ENCODE measurements at places on chromosomes 3 and 15.
A peak's percentile ranks its signal among the peaks of the same experiment; 100 is the strongest.

DNA sequence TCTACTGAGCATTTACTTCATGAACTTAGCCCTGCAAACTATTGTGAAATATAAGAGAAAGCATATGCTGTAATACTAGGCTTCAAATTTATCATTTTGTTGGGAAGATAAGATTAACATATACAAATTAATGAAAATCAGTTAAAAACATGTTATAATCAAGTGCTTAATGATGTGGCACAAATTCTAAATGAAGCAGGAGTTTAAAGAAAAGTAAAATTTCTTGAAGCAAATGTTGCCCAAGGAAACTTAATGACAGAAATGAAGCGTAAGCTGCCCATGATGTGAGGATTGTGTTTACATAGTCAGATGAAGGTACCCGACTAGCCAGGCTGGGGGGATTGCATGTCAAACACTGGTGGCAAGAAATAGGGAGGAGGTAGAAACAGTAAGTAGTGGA is 103.1 kb upstream of the GAP43 start:
- DNase-seq = no peak

DNA sequence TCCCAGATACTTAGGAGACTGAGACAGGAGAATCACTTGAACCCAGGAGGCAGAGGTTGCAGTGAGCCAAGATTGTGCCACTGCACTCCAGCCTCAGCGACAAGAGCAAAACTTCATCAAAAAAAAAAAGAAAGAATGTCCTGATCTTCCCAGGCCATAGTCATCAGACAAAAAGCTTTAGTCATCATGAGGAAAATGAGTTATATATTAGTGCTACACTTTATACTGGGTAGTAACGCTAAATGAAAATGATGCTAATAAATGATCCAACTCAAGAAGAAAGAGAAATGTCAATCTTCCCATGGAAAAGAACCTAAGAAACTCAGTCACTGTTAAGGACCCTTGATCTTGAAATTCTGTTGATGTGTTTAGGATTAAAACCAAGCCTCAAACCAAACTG is 26.3 kb upstream of the TRIM59 start:
- no peak for DNase-seq

DNA sequence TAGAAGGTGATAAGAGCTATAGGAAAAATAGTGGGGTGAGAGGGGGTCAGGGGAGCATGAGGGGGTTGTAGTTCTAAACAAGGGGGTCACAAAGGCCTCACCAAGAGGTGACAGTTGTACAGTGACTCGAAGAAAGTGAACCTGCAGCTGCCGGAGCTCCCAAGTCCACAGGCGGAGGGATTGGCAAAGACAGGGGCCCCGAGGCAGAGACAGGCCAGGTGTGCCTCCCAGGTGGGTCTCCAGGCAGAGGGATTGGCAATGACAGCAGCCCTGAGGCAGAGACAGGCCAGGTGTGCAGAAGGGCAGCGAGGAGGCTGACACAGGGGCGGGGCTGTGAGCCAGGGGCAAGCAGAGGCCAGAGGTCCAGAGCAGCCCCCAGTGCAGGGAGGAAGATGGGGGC is 63.7 kb downstream of the DNAJB8 start:
- DNase-seq = no peak

- DNase-seq = no peak
These were observed 43.6 kb downstream of the SST start for GRCh38 chr3:187626581-187626980.

DNA sequence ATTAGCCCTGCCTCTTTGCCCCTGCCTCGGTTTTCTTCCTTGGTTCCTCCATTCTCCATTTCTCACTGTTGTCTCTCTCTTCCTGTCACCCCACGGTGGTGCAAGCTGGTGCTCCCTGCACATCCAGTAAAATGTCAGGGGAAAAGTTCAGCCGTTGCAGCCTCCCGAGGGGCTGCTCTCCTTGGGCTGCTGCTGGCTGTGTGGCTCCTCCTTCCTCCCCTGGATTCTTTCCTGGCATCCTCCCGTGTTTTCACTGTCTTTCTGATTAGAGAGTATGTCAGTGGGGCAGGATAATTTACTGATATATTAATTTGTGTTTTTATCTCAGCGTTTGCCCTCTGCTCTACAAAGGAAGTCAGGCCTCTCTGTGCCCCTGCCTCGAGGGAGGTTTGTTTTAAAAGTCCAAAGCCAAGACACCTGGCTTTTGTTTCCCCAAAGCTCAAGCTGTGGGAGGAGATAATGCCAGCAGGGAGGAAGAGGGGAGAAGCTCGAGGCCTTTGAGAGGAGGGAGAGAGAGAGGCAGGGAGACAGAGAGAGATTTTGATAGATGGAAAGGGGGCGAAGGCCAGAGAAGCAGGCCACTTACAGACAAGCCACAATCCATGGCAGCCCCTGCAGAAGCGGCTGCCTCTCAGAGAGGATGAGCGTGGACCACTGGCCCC is 150.3 kb upstream of the NR2F2 start:
- no peak for DNase-seq

GRCh38 chr3:123949641-123950040 is 11.4 kb downstream of the CCDC14 start:
- no peak for DNase-seq

GRCh38 chr3:189502676-189503257 is 128.4 kb upstream of the TP63 start:
- no peak for DNase-seq

DNA sequence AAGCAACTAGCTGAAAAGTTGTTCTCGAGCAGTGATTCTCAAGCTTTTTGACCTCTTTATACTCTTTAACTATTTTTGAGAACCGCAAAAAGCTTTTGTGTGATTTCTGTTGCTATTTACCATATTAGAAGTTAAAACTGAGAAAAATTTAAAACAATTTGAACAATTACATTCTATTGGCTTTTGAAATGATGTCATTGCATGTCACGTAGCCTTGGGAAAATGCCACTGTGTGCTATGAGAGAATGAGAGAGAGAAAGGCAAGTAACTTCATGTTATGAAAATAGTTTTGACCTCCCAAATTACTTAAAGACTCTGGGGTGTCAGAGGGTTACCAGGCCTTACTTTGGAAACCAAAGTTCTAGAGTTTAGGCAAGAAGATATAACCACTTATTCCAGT is 8.0 kb downstream of the USP13 start:
- no peak for DNase-seq

GRCh38 chr3:110909839-110910238 is 161.8 kb upstream of the NECTIN3 start:
- DNase-seq = no peak

DNA sequence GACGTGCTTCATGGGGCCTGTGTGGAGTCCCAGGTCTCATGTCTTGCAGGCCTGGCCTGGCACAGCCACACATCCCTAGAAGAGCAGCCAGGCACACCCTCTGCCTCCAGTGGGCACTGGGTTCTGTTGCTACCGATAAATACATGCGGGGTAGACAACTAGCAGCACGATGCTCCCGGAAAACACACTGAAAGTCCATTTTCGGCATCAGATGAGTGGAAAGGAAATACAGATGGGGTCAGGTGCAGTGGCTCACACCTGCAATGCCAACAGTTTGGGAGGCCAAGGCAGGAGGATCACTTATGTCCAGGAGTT is 165.1 kb downstream of the NSMCE3 start:
- no peak for DNase-seq

GRCh38 chr15:25173241-25174028 is 218.6 kb downstream of the SNRPN start:
- no peak for DNase-seq

DNA sequence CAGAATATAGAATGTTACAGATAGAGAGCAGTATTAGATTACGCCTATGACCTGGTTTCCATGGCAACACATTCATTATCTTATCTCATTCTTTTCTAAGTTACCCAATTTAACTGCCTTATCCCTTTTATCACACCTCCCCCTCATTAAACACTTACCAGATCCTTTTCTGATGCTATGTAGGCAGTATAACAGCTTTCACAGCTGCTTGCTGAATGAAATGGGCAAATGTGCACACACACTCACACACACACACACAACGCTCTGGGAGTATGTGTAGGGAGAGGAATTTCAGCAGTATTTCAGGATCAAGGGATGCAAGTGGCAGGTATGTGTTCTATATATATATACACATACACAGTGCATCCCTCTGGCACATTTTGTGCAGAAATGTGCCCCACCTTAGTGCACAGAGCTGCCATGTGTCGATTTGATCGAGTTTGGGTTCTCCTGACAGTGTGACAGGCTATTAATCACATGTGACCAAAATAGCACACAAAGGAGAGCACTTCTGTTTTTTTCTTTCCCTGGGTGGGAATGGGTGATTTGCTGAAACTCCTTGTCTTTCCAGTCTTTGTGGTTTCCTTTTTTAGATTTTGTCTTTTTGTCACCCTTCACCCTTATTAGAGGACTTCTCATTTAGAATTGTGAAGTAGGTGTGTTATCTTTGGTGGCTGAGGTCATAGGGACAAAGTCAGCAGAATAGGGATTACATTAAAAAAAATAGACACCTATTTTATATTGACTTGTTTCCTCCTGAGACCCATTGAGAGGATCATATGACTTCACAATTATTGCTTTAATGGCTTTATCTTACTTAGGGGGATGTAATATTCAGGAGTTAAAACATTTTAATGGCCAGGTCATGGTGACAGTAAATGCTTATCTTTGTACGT is 553.7 kb downstream of the PDCD6IP start:
- no peak for DNase-seq

DNA sequence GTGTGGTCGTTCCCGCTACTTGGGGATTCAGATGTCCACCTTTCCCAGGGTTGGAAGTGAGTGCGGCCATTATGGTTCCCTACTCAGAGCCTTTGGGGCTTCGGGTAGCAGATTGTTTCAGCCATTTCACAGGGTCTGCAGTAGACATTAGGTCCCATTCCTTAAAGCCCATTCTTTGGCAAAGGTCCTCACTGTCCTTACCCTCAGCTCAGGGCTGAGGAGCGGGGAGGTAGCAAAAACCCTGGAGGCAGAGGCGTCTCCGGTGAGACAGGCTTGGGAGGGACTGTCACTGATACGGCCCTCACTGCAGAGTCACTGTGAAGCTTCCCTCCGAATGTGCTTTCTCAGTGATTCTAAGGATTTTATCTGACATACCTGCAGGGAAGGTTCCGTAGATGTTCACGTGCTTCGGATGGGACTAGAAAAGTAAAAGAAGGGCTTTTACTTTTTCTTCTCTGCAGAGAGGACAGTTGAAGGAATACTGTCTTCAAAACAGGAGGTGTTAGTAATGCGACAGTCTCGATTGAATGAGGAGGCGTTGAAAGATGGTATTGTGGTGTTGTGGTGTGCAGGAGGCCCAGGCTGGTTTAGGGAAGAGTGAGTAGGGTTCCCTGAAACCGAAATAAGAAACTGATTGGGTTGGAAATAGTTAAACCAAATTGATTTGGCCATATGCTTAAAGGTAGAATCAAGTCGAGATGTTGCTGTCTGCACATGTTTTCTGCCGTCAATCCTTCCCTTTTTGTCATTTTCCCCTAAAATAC is 630 bp downstream of the ATP6V1A start:
- DNase-seq = peak; percentile 11

DNA sequence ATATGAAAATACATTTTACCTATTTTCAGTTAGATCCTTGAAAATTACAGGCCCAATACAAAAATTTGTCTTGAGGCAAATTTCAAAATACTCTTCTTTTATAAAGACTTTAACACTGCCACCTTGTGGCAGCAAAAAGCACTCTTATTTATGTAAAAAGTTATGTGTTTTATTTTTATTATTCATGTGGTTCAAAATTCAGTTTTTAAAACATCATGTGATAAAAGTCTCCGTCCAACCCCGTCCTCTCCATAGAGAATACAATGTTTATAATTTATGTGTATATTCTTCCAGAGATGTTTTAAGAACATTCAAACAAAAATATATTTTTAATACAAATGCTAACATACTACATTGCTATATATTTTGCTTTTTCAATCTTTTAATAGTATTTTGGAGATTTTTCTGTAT is 36.9 kb upstream of the TRIM59 start:
- DNase-seq = peak; percentile 15

DNA sequence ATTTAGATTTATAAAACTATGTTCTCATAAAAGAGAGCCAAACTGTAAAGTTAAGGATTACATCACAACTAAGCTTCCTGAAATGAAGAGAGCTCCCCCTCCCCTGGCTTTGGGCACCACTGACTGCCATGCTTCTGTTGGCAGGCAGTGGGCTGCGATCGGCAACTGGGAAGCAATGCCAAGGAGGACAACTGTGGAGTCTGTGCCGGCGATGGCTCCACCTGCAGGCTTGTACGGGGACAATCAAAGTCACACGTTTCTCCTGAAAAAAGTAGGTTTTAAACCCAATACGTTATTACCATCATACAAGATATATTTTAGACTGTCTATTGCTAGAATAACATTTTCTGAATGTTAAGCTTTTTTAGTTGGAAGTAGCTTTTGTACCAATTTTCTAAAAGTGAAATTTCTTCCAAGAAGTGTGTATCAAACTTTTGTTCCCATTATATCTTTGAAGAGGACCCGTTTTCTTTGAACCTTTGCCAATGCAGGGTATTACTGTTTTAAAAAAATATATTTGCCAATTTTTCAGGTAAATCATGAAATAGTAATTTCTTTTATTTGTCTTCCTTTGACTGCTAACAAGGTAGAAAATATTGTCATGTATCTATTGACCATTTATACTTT is 184.1 kb downstream of the ADAMTSL3 start:
- peak; percentile 5 for DNase-seq

- DNase-seq = no peak
These were observed 59.0 kb downstream of the EPHB3 start for GRCh38 chr3:184620475-184621119.

DNA sequence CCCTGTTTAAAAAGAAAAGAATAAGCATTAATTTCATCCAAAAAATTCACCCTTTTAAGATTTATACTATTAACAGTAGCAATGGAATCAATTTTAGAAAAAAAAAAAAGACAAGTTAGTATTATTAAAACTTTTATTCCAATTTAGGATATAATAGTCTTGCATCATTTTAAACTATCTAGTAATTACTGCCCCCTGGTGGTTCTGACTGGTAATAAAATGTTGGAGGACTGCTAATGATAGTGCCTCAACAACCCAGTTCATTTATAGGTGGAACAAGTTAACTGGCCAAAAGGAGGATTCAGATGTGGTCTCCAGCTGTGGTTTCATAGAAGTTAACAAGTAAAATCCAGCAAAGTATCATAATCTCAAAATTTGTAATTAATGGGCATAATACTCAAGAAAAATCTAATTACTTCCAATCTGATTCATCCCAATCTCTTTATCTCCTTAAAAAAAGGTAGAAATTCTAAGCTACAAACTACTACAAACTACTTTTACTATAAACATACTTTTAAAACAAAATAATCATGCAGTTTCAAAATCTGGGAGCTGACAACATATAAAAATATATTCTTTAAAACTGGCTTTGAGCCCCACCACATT is 30.7 kb upstream of the WDR49 start:
- peak; percentile 64 for DNase-seq

DNA sequence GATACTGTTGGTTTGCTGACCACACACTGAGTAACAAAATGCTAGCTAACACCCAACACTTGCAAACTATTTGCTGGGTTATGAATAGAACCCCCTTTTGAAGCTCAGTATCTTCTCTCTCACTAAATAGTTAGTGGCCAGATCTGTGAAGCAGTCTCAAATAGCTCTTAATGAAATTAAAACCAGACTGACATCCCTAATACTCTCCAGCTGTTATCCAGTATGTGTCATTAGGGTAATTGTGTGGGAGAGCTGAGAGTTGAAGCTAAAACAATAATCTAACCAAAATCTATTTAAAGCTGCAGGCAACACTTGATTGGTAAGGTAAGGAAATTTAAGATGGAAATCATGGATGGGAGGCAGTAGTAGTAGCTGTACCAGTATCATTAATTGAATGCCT is 110.4 kb upstream of the RORA start:
- DNase-seq = no peak
